ENCODE measurements at places on chromosomes 6 and 20.
A peak's percentile ranks its signal among the peaks of the same experiment; 100 is the strongest.

DNA sequence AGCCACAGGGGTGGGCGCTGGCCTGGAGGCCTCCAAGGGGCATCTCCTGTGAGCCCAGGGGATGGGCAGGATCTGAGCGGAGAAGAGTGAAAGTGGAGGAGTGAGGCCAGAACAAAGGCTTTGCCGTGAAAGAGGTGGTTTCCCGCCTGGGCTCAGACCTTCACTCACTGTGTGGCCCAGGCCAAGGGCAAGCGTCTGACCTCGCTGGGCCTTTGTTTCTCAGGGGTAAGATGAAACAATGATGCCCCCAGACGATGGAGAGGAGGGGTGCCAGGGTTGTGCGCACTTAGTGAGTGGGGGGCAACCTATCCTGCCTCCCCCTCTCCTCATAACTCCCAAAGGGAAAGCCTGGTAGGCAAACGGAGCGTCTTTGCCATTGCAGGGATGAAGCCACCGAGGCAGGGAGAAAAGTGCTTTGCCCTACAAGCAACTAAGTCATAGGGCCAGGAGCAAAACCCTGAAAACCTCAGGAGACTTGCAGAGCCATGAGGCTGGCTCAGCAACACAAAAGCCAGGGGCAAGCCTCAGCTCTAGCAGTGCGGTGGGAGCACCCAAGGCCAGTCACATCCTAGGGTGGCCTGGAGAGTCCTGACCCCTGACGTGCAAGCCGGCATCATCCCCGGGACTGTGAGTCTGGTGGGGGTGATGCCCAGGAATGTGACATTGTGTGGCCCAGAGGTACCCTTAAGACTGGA is 897 bp upstream of the STMN3 start:
- DNase-seq, result peak; percentile 61

DNA sequence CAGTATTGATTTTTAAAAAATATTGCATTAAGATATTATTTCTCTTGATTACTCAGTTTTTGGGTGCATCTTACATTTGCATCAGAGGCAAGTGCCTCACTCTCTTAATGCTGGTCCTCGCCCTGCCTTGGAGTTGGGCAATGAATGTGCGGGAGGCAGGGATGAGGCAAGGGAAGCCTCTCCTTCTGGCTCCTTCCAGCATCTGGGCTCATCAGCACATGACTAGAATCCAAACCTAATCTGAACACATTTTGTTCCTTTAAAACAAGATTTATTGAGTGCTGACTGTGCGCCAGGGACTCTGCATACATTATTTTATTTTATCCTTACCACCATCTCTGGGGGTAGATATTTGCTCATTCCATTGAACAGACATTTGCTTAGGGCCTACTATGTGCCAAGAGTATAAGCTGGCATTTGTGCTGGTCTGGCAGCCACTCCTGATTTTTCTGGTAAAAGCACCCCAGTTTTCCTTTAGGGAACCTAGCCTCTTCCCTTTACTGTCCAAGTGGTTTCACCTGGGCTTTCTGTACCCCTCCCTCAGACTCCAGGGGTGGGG is 71.9 kb upstream of the ZNFX1 start:
- no peak for DNase-seq

GRCh38 chr6:513961-514360 is 122.4 kb downstream of the IRF4 start:
- DNase-seq, result no peak

DNA sequence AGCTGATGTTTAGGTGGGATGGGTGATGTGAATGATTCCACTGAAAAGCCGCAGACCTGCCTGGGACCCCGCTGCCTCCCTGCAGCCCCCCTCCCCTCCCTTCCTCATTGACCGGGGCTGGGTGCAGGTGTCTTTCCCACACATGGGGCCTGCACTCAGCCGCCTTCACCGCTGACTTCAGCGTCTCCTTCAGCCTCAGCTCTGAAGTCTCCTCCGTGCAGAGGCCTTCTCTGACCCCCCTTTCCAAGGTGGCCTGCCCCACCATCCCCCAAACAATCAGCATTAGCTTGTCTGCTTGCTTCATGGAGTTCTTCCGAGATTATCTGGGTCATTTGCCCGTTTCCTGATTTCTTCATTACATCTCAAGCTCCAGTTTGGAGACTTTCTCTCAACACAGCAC is 140.7 kb downstream of the SMOC2 start:
- no peak for DNase-seq

DNA sequence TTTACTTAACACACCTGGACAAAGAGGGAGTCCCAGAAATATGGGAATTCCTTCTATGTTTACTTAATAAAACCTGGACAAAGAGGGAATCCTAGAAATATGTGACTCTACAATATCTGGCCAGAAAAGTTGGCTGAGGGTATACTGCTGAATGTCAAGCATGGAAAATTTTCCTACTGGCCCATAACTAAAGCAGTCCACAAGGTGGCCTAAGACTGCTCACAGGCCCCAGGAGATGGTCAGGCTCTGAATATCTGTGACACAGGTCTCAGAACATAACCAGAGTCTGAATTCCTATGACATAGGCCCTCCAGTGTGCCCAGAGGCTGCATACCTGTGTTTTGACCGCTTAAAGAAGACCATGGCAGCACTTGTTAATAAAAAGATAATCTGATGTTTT is 578.2 kb upstream of the NRSN1 start:
- DNase-seq, result no peak

GRCh38 chr20:46590443-46590842 is 40.0 kb upstream of the OCSTAMP start:
- DNase-seq, result no peak

DNA sequence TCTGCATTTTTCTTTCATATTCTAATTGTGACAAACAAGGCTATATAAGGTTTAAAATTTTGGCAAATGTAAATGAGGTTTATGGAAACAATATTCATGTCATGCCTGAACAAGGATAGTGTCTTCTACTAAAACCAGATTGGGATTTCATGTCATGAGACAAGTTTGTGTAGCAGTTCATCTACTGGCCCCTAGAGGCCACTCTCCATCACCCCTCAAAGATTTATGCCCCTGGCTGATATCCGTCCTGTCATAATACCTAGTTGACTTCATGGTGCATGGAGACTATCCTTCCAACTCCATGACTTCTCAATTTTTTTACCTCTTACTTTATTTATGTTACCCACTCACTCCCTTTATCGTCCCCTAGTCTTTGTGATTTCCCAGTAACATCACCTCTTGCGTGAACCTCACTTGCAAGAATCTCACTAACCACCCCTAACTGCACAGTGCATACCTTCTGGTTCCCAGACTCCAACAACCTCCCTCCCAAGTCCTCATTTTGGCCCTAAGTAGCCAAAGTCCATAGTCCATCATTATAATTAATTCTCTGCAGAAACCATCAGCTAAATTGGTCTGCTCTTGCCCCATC is 179.8 kb downstream of the TASP1 start:
- DNase-seq, result no peak

GRCh38 chr6:137734875-137735182 is 132.2 kb upstream of the TNFAIP3 start:
- DNase-seq, result no peak

- DNase-seq, result no peak
Measured at GRCh38 chr6:30799210-30799609, 54.9 kb upstream of the IER3 start.

DNA sequence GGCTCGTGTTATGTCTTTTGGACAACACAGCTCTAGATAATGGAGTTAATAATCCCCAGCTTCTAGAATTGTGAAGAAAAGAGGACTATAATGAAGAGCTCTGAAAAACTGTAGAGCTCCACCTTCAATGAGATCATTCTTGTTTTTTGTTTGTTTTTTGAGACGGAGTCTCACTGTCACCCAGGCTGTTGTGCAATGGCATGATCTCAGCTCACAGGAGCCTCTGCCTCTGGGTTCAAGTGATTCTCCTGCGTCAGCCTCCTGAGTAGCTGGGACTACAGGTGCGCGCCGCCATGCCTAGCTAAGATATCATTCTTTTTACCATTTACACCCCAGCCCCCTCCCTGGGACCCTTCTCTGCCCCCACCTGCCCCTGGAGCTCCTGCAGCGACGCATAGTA is 36.6 kb downstream of the ERGIC3 start:
- no peak for DNase-seq
